ENCODE measurements at places on chromosomes 7 and 10.

GRCh38 chr10:101293007-101293723 is 60.8 kb upstream of the BTRC start:
- no peak for DNase-seq

- DNase-seq: no peak
Observed at GRCh38 chr10:116926426-116926825, 77.1 kb downstream of the ENO4 start.

- no peak for DNase-seq
Observed at GRCh38 chr10:73946253-73947145, 35.6 kb downstream of the PLAU start.

GRCh38 chr7:55556031-55556430 is 16.3 kb downstream of the VOPP1 start:
- no peak for DNase-seq

DNA sequence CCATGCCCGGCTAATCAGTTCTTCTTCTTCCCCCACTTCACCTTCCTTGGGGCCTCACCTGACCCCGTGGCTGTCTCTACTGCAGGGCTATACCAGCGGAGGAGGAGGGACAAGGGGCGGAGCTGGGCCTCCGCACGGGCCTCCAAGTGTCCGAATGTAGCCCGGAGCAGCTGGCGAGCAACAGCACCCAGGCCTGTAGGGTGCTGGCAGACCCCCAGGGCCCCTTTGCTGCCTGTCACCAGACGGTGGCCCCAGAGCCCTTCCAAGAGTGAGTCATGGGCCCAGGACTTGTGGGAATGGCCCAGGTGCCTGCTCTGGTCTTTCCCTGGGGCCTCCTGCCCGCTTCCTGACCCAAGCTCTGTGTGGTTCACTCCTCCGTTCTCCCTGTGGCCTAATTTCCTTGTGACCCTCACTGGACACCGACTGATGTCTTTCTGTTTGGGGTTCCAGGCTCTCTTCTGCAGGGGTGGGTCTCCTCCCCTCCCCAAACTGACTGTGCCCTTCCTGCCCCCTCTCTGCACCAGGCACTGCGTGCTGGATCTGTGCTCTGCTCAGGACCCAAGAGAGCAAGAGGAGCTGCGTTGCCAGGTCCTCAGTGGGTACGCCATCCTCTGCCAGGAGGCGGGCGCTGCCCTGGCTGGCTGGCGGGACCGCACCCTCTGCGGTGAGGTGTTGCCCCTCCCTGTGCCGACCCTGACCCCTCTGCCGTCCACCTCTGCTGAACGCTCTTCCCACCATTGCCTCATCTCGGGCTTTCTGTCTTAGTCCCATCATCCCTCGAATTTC is 35.2 kb downstream of the EPHB4 start:
- DNase-seq: no peak

DNA sequence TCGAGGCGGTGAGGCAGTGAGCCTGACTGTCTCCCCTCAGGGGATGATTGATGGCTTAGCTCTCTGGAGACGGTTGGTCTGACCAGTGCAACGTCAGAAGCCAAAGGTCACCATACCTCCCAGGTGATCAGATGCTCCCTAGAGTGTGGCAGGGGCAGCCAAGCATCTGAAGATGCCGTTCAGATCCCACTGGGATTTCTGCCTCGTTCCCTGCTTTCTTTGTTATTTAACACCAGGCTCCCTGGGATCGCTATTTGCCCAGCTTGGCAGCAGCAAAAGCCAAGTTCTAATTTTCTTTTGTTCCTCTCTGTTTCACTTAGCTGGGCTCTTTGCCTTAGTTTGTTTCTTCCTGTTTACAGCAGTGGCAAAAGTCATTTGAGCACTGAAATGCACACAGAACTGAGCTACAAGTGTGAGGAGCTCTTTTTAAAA is 53.5 kb upstream of the SVIL start:
- DNase-seq: no peak

Measured in activated naive CD4-positive, alpha-beta T cell treated with anti-CD3 and anti-CD28 coated beads, Interleukin-2, amount 50 U/mL, for 16 hours (primary cell).